ENCODE measurements at places on chromosomes 7 and 10.

GRCh38 chr7:46696741-46697140, 775.7 kb upstream of the IGFBP3 start:
- DNase-seq: no peak

- no peak for DNase-seq
Measured at GRCh38 chr10:109374215-109374614, 549.1 kb downstream of the XPNPEP1 start.

- DNase-seq: no peak
Measured at GRCh38 chr10:24983946-24984345, 31.5 kb upstream of the PRTFDC1 start.

DNA sequence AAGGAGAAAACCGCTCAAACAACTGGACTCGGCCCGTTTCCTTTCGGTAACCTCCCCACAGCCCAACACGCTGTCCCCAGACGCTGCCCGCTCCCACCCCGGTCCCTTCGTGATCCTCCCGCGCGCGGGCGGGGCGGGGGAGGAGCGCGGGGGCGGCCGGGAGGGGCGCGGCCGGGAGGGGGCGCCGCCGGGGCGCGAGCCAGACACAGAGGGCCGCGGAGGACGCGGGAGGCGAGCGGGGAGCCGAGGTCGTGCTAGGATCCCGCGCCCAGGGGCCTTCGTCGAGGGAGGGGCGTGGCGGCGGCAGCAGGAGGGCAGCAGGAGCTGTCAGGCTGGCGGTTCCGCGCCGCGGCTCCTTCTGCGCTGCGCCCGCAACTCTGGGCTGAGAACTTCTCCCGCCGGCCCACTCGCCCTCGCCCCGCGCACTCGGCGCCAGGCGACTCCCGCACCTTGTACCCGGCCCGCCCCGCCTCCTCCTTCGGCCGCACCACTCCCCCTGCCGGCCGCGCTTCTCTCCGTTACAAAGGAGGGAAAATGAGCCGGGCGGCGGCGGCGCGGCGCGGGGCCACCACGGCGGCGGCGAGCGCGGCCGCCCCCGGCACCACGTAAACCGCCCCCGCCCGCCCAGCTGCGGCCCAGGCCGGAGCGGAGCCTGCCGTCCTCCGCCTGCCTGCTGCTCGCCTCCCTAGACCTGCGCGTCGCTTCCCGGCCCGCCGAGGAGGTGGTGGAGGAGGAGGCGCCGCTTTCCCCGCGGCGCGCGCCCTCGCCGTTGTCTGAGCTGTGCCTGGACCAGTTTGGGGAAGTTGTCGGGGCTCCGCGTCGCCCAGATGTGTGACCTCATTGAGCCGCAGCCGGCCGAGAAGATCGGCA, at the start of gene CDK14:
Gene CDK14, plus strand, starts transcription at position 521 of the 870 bp plus-strand sequence. Its CDS starts 307 bp downstream, at position 828.
- DNase-seq: no peak

DNA sequence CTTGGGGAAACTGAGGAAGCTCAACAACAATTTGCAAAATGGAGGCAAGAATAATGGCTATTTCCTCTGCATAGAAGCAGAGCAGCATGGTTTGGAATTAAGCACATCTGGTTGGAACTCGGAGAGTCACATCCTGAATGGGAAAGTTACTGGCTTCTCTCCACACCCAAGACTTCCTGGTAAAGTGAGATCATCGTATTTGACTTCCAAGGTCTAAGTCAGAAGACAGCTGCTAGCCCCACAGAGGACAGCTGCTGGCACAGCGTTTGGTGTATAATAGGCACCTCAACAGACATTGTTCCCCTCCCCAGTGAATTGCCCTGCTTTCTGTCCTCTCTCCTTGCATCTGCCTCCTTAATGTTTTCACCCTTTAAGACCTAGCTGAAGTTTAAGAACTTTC, 37.0 kb upstream of the NRF1 start:
- DNase-seq: no peak

DNA sequence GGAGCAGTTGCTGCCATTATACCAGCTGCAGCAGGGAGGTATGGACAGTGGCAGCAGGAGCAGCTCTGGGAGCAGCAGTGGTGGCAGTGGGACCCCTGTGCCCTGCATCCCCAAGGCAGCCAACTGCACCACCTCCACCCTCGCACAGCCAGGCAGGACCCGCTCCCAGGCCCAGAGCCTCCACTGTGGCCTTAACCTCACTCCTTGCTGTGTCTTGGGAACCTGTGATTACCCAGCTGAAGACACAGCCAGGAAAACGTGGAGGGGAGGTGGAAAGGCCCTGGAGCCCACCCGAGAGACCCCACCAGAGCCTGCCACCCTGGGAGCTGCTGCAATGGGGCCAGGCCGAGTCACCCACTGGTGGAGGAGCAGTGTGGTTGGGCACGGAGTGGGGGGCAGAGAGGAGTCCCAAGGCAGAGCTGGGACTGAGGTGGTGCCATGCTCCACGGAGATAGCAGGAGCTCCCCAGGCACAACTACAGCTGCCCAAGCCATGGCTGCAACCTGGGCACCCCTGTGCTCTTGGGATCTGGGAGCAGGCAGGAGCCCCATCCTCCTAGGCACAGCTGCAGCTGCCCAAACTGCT, 20.4 kb downstream of the LRRC72 start:
- DNase-seq: no peak

DNA sequence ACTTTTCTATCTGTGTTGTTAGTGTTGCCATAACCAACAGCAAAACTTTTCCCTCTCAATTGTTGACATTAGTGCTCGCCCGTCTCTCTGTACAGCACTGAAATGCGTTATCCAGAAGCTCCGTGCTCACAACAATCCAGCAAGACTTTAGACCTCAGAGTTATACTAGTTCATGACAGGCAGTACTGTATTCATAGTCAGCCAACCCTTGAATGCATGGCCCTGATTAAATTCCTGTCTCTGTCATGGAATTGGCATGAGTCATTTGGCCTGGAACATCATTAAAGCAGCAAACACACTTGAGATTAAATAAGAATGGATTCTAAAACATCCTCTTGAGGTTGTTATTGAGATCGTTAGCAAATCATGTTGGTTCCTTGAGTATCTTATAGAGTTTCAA, 405.5 kb upstream of the C7orf33 start:
- DNase-seq: no peak

- DNase-seq: no peak
Measured at GRCh38 chr7:151451626-151452571, 12.0 kb upstream of the CRYGN start.

GRCh38 chr10:77539147-77539935, 98.3 kb downstream of the KCNMA1 start:
- DNase-seq: no peak

DNA sequence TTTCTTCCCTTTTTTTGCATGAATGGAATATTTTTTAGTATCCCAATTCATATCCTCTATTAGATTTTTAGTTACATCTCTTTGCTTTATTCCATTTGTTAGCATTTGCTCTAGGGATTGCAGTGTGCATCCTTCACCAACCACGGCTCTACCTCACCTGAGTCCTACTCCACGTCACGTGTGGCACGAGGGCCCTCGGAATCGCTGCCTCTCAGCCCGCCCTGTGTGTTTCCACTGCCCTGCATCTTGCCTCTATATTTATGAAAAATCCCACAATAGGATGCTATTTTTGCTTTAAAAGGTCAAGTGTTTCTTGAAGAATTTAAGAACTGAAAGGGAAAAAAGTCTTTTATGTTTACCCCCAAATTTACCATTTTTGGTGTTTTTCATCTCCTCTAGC, 41.0 kb downstream of the CFAP46 start:
- DNase-seq: no peak

- no peak for DNase-seq
Measured at GRCh38 chr10:49220031-49220430, 31.8 kb upstream of the TMEM273 start.

DNA sequence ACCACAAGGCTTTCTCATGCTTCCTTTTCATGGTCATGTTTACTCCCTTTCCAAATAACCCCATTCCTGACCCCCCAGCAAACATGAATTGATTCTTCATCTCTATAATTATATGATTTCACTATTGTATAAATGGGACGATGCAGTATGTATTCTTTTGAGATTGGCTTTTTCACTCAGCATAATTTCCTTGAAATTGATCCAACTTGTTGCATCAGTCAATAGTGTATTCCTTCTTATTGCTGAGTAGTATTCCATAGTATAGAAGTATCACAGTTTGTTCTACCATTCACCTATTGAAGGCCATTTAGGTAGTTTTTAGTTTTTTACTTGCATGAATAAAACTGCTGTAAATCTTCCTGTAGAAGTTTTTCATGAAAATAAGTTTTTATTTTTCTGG, 264.7 kb downstream of the BAMBI start:
- no peak for DNase-seq
